Breast epithelium (tissue), 4 donors: ENCODE measurements at places on chromosomes 3 and 15. TPM values are rescaled to one million over a fixed set of nuclear protein-coding genes. Genes with fewer than 3 reads are reported as not detected.
A peak's percentile ranks its signal among the peaks of the same experiment; 100 is the strongest.

Gene CNOT10
- total RNA-seq, result 37.9 TPM

Gene FOXB1
- not detected for total RNA-seq

Gene B3GNT5
- 3.0 TPM for total RNA-seq

DNA sequence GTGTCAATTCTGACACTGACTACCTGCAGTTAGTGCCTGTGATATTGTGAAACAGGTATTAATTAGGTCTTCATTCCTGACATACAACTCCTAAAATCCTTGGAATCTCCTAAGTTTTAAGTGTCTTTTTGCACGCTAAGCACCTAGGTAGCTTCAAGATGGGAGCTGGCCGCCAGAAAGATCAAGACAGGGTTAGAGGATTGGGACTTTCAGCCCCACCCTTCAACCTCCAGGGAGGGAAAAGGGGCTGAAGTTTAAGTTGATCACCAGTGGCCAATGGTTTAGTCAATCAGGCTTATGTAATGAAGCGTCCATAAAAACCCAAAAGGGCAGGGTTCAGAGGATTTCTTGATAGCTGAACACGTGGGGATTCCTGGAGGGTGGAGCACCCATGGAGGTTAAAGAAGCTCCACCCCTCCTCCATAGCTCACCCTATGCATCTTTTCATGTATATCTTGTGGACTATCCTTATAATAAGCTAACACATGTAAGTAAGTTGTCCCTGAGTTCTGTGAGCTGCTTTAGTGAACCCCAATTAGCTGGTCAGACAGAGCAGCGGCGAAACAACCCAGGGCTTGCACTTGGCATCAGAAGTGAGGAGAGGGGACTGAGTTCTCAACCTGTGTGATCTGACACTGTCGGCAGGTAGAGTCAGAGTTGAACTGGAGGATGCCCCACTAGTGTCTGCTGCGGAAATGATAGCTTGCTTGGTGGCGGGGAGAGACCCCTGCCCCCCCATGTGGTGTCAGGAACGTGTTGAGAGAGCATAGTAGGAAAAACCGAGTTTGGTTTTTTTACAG lies 12.8 kb upstream of the SRP14 start:
- no peak for DNase-seq
- H3K27me3 ChIP-seq, result no peaks in the 10 kb centered on the region
- no peak overlapping the region for H3K4me3 ChIP-seq
- H3K4me1 ChIP-seq, result no peaks in the 10 kb centered on the region
- H3K27ac ChIP-seq, result no peak overlapping the region
- no peaks in the 10 kb centered on the region for H3K36me3 ChIP-seq

GRCh38 chr3:157746391-157746790 lies 243.2 kb upstream of the VEPH1 start:
- no peak overlapping the region for H3K27ac ChIP-seq
- H3K4me1 ChIP-seq, result no peaks in the 10 kb centered on the region
- no peak overlapping the region for H3K4me3 ChIP-seq
- no peaks in the 10 kb centered on the region for H3K36me3 ChIP-seq
- no peaks in the 10 kb centered on the region for H3K27me3 ChIP-seq

DNA sequence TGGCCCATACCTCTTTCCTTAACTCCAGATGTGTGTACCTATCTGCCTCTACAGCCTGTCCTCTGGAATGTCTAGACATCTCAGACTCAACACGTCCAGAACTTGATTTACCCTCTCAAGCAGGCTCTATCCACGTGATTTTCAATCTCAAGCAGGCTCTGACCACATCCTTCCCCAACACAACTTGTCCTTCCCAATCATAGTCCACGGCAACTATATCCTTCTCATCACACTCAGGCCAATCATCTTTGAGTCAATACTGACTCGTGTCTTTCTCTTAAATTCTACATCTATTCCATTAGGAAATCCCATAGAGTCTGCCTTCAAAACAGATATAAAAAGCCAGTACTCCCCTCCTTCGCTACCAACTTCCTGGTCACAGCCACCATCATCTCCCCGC lies 70.4 kb downstream of the FOXP1 start:
- no peak for DNase-seq
- no peaks in the 10 kb centered on the region for H3K36me3 ChIP-seq
- no peaks in the 10 kb centered on the region for H3K4me1 ChIP-seq
- H3K27ac ChIP-seq, result peak overlapping the region; percentile 6

DNA sequence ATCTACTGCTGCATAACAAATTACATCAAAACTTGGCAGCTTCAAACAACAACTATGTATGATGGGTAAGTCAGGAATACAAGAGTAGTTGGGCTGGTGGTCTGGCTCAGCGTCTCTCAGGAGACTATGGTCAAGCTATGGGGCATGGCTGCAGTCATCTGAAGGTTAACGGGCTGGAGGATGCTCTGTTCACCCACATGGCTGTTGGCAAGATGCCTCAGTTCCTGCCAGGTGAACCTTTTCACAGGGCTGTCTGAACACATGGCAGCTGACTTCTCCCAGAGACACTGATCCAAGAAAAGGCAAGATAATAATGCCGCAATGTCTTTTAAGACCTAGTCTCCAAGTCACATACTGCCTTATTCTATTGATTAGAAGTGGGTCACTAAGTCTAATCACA lies 63.7 kb downstream of the GPR176 start:
- no peak overlapping the region for H3K4me3 ChIP-seq
- H3K4me1 ChIP-seq, result no peaks in the 10 kb centered on the region
- H3K27me3 ChIP-seq, result no peaks in the 10 kb centered on the region
- H3K36me3 ChIP-seq, result no peaks in the 10 kb centered on the region
- H3K27ac ChIP-seq, result no peak overlapping the region

DNA sequence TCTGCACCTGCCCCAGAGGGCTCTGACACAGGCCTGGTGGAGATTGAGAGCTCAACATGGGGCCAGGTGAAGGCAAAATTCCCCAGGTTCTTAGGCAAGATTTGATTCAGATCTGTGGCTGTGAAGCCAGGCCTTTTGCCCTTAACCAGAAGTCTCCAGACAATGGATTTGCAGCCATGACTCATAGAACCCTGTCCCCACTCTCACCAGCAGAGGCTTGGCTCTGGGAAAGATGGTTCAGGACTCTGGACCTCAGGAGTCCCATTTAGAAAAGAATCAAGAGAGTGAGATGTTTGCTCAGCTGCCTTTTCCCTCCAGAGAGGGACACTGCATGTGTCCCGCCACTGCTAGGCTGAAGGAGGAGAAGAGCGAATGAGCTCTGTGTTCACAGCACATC lies 361.4 kb upstream of the ICE2 start:
- H3K4me3 ChIP-seq, result no peak overlapping the region
- no peak for DNase-seq
- H3K4me1 ChIP-seq, result no peaks in the 10 kb centered on the region
- no peaks in the 10 kb centered on the region for H3K27me3 ChIP-seq
- H3K36me3 ChIP-seq, result no peaks in the 10 kb centered on the region

GRCh38 chr3:158167737-158168557 lies 58.1 kb downstream of the RSRC1 start:
- H3K36me3 ChIP-seq, result no peaks in the 10 kb centered on the region
- no peak for DNase-seq
- H3K4me3 ChIP-seq, result no peak overlapping the region
- H3K4me1 ChIP-seq, result no peaks in the 10 kb centered on the region

GRCh38 chr3:60294181-60294580 lies 957.1 kb downstream of the FHIT start:
- no peaks in the 10 kb centered on the region for H3K36me3 ChIP-seq
- H3K27ac ChIP-seq, result no peak overlapping the region
- H3K27me3 ChIP-seq, result no peaks in the 10 kb centered on the region
- H3K4me1 ChIP-seq, result no peaks in the 10 kb centered on the region

GRCh38 chr3:112976001-112976400 lies 1.1 kb upstream of the CD200R1 start:
- no peak overlapping the region for H3K27ac ChIP-seq
- DNase-seq, result no peak
- H3K27me3 ChIP-seq, result no peaks in the 10 kb centered on the region
- H3K4me1 ChIP-seq, result no peaks in the 10 kb centered on the region

DNA sequence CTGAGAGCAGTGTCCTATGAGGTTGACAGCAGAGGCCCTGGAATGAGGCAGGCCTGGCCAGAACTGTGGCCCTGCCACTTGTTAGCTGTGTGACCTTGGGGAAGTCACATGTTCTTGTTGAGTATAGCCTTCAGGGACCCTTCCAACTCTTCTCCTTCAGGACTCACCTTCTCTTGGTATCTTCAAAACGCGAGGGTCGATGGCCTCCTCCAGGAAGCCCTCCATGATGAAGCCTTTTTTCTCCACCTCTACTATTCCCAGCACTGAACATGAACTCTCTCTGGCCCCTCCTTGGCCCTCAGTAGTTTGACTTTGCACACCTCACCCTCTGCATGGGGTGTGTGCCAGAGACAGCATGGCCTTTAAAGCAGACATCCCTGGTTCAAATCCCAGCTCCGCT lies 195.1 kb upstream of the LINGO1 start:
- H3K27me3 ChIP-seq, result no peaks in the 10 kb centered on the region
- H3K36me3 ChIP-seq, result no peaks in the 10 kb centered on the region
- DNase-seq, result no peak
- H3K4me3 ChIP-seq, result no peak overlapping the region

GRCh38 chr3:141082064-141082463 lies 30.9 kb downstream of the SPSB4 start:
- no peaks in the 10 kb centered on the region for H3K36me3 ChIP-seq
- no peak for DNase-seq
- H3K27me3 ChIP-seq, result no peaks in the 10 kb centered on the region
- no peaks in the 10 kb centered on the region for H3K4me1 ChIP-seq

- H3K4me1 ChIP-seq, result no peaks in the 10 kb centered on the region
- no peak for DNase-seq
- no peak within 1 kb of the TSS for H3K27ac ChIP-seq
- H3K27me3 ChIP-seq, result no peaks in the 10 kb centered on the region
- no peaks in the 10 kb centered on the region for H3K36me3 ChIP-seq
- H3K4me3 ChIP-seq, result no peak within 1 kb of the TSS
Measured at GRCh38 chr15:76011627-76012551, at the start of gene NRG4. Gene NRG4, minus strand, starts transcription at chr15:76012424. Its CDS starts 1,194 bp downstream, at chr15:76011230.

GRCh38 chr3:25547943-25548674 lies 116.6 kb downstream of the TOP2B start:
- H3K36me3 ChIP-seq, result no peaks in the 10 kb centered on the region
- no peaks in the 10 kb centered on the region for H3K27me3 ChIP-seq
- no peak overlapping the region for H3K4me3 ChIP-seq

DNA sequence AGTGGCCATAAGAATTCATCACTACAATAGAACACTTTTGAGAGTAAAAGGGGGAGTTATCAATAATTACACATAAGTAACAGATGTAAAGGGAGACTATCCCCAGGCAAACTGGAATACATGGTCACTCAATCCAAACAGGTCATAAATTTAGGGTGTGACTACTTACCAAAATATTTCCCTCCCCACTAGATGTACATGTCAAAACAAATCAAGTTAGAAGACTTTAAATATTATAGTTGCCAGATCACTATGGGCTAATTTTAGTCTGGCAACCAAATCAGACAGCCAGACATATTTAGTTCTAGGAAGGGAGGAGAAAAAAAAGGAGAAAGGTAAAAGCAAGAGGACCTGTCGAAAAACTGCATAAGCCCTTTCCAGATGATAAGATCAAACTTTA lies 23.1 kb downstream of the SLC24A5 start:
- no peak overlapping the region for H3K27ac ChIP-seq
- no peaks in the 10 kb centered on the region for H3K27me3 ChIP-seq
- no peak overlapping the region for H3K4me3 ChIP-seq
- no peaks in the 10 kb centered on the region for H3K36me3 ChIP-seq
- H3K4me1 ChIP-seq, result no peaks in the 10 kb centered on the region

GRCh38 chr3:73915886-73916285 lies 291.1 kb upstream of the PDZRN3 start:
- no peaks in the 10 kb centered on the region for H3K36me3 ChIP-seq
- H3K4me1 ChIP-seq, result no peaks in the 10 kb centered on the region

GRCh38 chr15:73822998-73823397 lies 50.4 kb upstream of the TBC1D21 start:
- no peak for DNase-seq
- H3K4me1 ChIP-seq, result no peaks in the 10 kb centered on the region
- no peak overlapping the region for H3K4me3 ChIP-seq
- no peaks in the 10 kb centered on the region for H3K36me3 ChIP-seq

DNA sequence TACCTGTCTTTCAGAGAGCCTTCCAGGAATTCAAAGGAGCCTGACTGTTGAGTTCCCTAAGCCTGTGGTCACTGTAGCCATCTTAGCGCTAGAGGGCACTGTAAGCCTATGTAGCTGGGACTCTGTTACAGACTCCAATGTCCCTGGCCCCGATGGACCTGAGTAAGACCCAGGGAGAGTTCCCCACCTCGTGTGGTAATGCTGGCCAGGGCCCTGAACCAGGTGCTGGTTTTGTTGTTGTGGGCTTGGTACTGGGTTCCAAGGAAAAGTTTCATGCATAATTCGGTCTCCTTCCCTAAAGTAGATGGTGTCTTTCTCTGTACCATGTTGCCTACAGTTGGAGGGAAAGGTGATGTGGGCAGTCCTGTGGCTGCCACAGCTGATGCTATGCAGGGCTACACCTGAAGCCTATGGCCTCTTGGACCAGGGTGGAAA lies 32.4 kb downstream of the CDAN1 start:
- H3K27me3 ChIP-seq, result no peaks in the 10 kb centered on the region
- no peak overlapping the region for H3K4me3 ChIP-seq
- H3K4me1 ChIP-seq, result no peaks in the 10 kb centered on the region
- no peak overlapping the region for H3K27ac ChIP-seq
- peak; percentile 33 for DNase-seq

DNA sequence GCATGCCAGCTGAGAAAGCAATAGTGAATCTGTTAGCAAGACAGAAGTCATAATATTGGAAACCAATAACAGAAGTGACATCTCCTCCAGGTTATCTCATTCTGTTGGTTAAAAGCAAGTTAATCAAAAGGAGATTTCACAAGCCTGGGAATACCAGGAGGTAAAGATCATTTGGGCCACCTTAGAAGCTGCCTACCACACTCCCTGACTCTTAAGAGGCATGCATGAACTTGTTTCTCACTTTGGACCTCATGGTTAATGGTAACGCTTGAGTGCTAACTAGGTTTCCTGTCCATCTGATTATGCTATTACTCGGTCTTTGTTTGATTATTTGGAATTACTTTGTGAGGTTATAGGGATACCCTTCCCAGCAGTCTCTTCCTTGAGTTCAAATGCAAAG lies 650.8 kb upstream of the SGO1 start:
- no peaks in the 10 kb centered on the region for H3K36me3 ChIP-seq
- H3K27ac ChIP-seq, result no peak overlapping the region
- no peak overlapping the region for H3K4me3 ChIP-seq
- no peak for DNase-seq

DNA sequence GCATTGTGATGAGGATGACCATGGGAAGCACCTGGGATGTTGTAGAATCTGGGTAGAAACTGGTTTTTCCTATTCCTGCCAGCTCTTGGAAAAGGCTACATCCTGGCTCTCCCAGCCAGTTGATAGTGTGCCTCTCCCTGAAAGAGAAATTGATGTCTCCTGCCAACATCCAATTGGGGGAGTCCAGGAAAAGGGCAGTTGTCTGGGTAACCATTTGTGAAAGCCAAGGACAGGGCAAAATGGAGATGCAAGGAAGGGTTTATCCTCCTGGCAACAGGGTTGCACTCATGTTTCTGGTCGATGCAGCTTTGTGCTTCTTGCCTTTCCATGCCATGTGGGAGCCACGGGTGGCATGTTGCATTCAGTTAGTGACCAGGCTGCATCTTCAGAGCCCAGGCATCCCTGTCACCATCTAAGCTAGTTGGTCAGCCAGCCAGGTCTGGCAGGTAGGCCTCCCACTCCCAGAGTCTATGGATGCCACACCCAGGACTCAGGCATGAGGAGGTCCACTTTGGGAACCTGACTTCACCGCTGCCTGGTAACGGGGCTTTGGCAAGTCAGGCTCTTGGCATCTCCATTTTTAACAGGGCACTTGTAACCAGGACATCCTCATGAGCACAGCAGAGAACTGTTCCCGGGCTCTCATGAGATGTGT lies 153.5 kb downstream of the DNAJB8 start:
- H3K4me3 ChIP-seq, result no peak overlapping the region
- H3K27me3 ChIP-seq, result no peaks in the 10 kb centered on the region
- H3K4me1 ChIP-seq, result no peaks in the 10 kb centered on the region
- H3K36me3 ChIP-seq, result no peaks in the 10 kb centered on the region
